ENCODE measurements at places on chromosomes 5 and 9.

DNA sequence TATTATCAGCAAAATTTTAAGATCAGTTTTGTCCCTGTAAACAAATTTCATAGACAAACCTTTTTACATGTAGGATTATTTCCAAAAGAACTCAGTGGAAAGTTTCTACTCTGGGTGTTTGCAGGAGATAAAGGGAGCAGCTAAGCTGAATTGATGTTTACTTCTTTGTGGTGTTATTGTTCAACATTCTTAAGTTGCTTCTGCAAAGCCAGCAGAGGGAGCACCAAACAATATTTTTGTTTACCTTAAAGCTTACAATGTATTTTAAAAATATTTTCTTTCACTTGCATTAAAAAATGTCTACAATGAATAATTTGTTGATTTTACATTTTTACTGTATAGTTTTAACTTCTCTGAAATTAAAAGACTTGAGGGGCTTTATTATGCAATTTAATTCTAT lies 135.4 kb downstream of the ATG10 start:
- DNase-seq = peak; percentile 66

DNA sequence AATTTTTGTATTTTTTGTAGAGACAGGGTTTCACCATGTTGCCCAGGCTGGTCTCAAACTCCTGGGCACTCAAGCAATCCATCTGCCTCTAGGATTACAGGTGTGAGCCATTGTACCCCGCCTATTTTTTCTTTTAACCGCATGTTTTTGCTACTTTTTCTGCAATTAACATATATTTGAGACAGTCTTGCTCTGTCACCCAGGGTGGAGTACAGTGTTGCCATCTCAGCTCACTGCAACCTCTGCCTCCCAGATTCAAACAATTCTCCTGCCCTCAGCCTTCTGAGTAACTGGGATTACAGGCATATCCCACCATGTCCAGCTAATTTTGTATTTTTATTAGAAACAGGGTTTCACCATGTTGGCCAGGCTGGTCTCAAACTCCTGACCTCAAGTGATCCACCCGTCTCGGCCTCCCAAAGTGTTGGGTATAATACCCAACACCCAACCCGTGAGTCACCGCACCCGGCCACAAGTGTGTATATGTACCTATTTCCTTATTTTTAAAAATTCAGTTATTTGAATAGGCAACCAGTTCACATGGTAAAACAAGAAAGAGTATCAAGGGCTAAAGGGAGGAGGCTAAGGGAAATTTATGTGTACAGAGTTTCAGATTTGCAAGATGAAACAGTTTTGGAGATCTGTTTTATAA lies 13.3 kb downstream of the PHAX start:
- no peak for DNase-seq

DNA sequence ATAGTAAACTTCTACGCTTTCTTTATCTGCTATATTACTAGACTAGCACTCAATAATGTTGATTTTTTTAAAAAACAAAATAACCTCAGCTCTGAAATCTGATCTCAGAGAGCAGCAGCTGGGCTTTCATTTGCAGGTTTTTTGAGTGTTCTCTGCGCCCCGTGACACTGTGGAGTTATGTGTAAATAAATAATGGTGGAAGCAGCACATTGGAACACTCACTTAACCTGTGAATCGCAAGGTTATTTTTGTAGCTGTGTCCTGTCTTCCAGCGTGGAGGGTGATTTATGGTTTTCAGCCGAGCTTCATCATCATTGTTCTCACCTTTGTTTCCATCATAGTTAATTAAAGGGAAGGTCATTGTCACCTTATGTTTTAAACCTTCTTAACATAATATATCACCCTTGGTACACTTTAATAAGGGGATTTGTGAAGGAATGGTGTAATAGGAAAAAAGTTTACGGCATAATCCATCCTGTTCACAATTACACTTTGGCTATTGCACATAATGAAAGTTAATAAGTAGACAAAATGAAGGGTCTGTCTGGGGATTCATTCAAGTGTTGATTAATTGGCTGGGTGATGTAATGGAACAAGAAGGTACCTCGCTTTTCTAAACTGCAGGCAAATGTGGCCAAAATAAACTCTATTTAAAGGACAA lies 493.3 kb upstream of the ADAMTS16 start:
- DNase-seq = no peak

DNA sequence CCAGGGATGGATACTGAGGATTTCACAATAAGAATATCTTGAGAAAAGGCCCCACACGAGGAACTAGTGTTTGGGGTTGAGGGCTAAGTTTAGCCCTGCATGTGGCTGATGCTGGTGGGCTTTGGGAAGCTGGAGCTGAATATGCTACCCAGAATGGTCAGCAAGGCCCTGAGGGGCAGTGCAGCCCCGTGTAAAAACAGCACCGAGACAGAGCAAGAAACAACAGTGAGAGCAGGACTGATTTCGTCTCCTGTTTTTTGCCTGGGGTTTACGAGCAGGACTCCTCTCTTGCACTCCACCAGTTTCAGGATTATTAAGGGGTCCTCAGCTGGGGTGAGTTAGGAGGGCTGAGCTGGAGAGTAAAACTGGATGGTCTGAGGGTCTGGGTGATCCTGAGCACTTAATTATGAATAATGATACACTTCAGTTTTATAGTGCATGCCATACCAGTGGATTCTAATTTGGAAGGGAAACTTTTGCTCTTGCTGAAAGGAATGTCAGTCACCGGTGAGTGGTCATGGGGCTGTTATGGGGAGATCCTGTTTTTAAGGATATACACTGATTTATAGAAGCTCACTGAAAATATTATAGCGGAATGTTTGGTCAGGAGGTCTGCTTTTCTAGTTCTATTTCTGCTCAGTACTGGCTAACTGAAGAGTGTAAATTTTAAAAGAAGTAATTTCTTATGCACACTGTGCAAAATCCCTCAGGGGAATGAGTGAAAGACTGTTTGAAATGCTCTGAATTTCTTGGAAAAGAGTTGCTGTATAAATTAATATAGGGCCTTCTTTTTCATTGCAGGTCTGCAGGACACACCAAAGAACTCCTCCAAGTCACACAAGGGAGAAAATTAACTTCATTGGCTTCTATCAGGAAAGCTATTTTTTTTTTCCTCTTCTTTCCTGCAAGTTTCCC lies 42.7 kb upstream of the NFIB start:
- DNase-seq = no peak

DNA sequence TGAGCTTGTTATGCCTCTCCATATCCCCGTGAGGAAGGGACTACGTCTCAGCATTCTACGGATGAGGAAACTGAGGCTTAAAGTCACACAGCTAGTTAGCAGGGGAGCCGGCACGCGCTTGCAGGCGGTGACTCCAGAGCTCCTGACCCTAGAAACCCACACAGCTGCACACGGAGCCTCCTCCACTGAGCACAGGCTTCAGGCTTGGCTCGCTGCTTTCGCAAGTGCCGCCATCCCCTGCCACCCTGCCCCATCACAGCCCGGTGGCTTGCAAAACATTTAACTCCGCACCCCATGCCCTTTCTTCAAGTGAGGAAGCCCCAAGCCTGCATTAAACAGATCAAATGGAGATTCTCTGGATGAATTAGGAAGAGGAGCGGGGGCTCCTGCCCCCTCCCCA lies 138.3 kb downstream of the HSD17B3 start:
- DNase-seq = no peak

DNA sequence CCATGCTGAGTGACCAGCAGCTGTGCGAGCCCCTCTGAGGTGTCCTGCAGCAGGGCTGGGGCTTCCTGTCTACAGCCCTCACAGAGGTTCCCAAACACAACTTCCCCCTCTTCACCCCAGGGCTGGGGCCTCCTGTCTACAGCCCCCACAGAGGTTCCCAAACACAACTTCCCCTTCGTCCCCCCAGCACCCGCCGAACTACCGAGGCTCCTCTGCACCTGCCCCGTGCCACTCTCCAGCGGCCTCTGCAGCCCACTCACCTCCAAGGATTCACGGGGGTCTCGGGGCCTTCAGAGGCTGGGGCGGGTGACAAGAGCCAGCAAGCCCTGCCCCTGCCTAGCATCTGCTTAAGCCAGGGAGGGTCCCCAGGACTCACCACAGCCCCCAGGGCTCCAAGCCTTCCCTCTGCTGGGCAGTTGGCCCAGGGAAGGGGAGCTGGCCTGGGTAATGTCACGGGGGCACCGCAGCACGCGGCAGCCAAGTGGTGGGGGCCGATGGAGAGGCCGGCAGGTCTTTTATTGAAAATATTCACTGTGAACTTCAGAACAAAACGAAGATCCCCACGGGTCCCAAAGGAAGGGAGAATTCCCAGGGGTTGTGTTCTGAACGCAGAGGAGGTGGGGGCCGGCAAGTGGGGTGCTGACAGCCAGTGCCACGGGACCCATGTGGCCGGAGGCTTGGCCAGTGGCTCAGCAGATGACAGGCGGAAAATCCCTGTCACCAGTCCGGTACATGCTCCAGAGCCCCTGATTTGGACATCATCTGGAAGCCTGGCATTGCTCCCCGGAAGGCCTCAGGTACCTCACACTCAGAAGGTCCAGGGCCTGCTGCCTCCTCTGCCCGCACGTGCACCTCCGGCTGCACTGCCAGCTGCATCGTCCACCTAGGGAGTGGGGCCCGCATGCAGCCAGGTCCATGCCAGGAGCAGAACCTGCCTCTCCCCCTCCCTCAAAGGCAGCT lies 125.3 kb downstream of the ADAMTS2 start:
- no peak for DNase-seq

DNA sequence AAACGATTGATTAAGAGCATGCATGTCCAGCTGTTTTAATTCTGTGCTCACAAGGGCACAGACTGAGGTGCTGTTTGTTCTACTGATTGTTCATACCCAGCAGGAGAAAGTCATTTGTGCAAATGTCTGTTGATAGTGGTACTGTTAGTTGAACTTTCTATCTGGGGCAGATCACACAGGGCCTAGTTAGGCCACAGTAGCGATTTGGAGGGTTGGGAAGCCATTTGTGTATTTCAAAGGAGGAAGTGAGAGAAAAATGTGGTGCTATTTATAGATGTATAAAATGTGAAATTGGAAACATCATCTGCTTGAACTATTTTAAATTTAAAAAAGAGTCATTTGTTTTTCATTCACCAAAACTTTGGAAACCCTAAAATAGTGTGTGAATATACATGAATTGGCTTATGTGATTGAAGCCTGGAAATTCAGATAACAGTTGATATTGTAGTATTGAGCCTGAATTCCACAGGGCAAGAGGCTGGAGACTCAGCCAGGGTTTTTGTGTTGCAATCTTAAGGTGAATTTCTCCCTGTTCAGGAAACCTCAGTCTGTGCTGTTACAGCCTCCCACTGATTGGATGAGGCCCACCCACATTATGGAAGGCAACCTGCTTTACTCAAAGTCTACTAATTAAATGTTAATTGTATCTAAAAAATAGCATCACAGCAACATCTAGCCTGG lies 162.0 kb upstream of the CDKN2B start:
- no peak for DNase-seq

DNA sequence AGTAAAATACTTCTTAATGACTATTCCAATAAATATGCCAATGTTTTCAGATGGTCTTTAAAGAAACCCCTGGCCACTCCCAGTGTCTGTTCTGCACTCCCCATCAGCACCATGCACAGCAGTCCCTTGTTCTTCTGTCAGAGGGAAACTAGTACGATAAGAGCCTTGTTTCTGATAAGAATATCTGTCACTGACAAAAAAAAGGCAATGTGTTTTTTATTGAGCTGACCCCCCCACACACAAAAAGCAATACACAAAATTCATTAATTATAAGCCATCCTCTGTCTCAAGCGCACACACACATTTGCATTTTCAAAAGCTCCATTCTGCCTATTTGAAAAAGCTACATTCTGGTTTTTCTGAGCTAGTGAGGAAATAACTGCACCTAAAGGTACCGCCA lies 119.1 kb downstream of the ENC1 start:
- no peak for DNase-seq

GRCh38 chr9:101427957-101428655 lies 7.5 kb downstream of the ALDOB start:
- no peak for DNase-seq

GRCh38 chr9:132412089-132412488 lies 2.1 kb downstream of the CFAP77 start:
- no peak for DNase-seq

DNA sequence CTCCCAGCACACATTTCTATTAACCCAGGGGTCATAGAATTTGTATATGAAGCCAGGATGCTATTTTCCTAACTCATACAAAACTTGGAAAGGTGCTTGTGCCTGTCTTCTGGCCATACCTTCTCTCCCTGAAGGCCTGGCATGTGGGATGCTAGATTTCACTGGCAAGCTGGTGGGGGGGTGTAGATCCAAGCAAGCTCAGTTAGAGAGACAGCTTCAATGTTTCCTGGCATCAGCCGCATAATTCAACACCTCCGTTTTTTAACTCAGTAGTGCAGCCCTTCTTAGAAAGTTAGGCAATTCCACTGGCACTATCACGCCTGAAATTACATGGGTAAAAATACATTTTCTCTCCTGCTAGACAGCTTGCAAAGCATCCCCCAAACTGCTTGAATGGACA lies 51.8 kb downstream of the MEGF10 start:
- no peak for DNase-seq

DNA sequence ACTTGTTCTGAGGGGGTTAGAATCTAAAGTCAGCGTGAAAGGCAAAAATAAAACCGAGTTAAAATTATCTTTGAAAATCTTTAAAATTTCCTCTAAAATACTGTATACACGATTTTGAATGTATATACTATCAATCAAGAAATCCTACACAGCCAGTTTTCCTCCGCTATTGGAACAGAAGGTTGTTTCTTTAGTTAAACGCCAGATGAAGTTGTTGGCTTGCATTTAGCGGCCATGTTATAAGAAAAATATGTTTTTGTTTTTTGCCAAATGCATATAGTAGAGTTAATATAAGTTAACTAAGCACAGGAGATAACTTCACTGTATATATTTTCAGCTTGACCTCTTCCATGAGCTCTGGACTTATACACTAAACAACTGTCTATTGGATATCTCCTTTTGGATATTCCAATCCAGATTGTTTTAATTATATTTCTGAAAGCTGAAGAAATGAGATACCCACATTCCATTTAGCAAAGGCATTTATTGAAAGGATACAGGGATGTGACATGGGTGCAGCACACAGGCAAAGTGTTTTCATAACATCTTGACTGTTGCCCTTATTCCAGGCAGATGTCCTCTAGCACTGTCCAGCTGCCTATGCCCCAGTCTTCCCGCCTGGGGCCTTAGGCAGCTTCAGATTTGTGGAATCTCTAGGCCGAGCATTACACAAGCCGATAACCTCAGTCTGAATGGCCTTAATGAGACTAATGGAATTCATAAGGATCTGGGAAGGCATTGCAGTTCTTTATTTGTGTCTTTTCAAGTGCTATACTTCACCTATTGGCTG lies 10.0 kb upstream of the ATG10 start:
- no peak for DNase-seq

DNA sequence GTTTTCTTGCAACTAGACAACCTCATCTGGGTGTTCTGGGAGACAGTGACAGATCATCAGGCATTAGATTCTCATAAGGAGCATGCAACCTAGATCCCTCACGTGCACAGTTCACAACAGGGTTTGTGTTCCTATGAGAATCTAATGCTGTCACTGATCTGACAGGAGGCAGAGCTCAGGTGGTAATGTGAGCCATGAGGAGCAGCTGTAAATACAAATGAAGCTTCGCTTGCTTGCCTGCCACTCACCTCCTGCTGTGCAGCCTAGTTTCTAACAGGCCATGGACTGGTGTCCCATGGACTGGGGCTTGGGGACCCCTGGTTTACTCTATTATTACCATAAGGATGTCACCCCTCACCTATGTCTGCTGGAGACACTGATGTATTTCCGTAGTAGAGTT lies 166.8 kb downstream of the PSAT1 start:
- no peak for DNase-seq

Measured in lung (tissue), 17 donors.